ENCODE measurements at places on chromosomes 13 and 19.

DNA sequence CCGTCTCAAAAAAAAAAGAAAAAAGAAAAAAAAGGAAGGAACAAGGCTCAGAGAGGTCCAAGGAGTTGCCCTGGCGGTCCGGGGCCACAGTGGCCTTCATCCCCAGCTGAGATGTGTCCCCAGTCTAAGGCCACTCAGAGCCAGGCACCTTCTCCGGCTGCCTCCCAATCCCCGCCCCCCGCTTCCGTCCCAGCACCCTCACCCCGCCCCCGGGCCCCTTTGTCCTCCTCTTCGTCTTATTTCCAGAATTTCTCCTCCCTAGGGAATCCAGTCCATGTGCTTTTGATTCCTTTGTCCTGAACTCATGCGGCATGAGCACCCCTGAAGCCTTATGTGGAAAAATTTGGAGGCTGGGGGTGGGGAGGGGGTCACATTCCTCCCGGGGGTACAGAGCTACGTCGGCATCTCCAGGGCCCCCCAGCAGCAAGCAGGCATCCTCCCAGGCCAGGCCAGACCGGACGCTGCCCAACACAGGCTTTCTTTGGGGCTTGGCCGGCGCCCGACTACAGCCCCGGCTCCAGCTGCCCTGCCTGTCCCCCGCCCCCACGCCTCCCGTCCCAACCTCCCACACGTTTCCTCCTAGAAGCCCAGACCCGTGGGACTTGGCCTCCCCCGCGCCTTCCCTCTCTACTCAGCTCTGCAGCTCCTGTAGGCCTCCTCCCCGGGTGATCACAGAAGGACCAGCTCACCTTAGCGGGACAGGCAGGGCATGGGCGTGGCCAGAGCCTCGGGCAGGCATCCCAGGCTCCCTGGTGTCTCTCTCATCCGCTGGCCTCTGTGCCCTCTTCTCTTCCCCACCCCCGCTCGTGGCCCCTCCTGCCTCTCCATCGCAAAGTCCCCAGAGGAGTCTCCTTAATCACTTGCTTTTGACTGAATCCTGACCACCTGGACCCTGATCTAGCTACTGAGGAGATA is 17.8 kb upstream of the ADGRE5 start:
- DNase-seq, result peak; percentile 50
- H3K36me3 ChIP-seq, result no peaks in the 10 kb centered on the region
- peaks cover 10% of the 10 kb centered on the region for H3K4me1 ChIP-seq
- H3K27me3 ChIP-seq, result no peaks in the 10 kb centered on the region

DNA sequence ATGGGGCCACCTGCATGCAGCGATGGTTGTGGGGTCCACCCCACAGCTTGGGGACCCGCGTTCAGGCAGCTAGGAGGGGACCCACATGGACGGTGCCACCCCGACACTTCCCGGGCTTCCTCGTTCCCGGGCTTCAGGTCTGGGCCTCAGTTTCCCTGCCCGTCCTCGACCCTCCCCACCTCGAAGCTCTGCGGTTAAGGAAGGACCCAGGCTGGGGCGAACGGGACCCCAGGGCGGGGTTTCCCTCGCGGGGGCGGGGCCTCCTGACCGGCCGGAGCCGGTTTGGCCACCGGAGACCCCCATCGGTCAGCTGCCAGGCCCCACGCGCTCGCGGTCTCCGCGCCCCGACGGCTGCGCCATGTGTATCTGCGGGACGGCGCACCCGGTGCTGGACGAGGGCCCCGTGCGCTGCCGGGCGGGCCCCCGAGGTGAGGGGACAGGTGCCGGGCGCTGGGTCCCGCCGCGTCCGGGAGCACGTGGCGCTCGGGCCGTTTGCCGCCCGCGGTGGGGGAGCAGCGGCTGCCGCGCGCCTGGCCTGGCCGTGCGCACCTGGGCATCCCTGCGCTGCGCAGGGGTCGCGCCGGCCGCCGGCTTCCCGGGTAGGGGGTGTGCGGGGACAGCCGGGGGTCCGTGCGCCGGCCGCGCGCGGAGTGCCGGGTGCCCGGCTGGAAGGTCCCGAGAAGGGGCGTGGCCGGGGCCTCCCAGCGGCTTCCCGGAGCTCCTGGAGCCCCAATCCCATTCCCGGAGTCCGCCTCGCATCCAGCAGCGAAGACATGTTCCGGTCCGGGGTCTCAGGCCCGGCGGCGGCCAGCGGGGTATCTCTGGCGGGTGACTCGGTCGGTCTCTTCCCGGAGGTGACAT is 4.2 kb downstream of the ARHGAP45 start:
- peaks cover 61% of the 10 kb centered on the region for H3K27me3 ChIP-seq
- H3K4me3 ChIP-seq, result no peak overlapping the region
- DNase-seq, result no peak
- H3K4me1 ChIP-seq, result peaks cover 27% of the 10 kb centered on the region
- H3K27ac ChIP-seq, result no peak overlapping the region

DNA sequence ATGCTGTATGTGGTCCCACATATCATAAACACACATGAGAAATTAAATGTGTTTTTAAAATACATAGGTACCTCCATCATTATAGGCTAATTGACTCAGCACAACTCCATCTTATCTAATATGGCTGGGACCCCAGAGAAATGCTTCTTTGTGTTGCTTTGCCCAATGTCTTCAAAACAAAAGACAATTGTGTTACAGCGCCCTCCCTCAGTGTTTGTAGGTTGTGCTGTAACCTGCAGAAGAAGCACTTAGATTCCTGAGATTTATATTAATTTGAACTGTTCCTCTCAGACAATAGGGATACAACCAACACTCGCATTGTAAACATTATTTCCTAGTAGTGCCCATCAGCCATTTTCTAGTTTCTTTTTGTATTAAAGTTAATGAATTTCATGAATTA is 303.4 kb downstream of the MZT1 start:
- H3K27ac ChIP-seq, result no peak overlapping the region
- no peak overlapping the region for H3K4me3 ChIP-seq
- H3K4me1 ChIP-seq, result no peaks in the 10 kb centered on the region
- no peak for DNase-seq
- H3K36me3 ChIP-seq, result no peaks in the 10 kb centered on the region
- H3K27me3 ChIP-seq, result no peaks in the 10 kb centered on the region

DNA sequence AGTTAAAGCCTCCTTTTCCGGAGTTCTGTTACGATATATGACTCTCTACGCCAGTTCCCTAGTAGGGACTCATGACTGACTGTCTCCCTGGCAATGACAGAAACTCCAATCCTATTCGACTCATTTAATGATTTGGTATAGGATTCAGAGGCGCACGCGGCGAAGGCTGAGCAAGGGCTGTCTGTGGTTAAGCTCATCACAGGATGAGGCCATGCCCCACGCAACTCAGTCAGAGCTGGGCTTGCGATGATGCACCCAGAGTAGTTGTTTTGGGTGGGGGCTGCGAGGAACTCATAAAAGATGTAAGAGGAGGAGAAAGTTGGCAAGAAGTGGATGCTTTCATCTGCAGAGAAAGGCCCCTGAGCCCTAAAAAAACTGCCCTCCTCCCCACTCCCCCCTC is 468 bp upstream of the SERTM1 start:
- H3K4me1 ChIP-seq, result peaks cover 15% of the 10 kb centered on the region
- H3K27ac ChIP-seq, result no peak overlapping the region
- H3K36me3 ChIP-seq, result no peaks in the 10 kb centered on the region
- no peak for DNase-seq

- H3K4me1 ChIP-seq, result peaks cover 35% of the 10 kb centered on the region
- H3K27ac ChIP-seq, result peak overlapping the region; percentile 64
- H3K4me3 ChIP-seq, result peak overlapping the region; percentile 44
- peaks cover 11% of the 10 kb centered on the region for H3K27me3 ChIP-seq
- H3K36me3 ChIP-seq, result no peaks in the 10 kb centered on the region
Observed at GRCh38 chr19:43667876-43668405, 2.0 kb downstream of the PLAUR start.

DNA sequence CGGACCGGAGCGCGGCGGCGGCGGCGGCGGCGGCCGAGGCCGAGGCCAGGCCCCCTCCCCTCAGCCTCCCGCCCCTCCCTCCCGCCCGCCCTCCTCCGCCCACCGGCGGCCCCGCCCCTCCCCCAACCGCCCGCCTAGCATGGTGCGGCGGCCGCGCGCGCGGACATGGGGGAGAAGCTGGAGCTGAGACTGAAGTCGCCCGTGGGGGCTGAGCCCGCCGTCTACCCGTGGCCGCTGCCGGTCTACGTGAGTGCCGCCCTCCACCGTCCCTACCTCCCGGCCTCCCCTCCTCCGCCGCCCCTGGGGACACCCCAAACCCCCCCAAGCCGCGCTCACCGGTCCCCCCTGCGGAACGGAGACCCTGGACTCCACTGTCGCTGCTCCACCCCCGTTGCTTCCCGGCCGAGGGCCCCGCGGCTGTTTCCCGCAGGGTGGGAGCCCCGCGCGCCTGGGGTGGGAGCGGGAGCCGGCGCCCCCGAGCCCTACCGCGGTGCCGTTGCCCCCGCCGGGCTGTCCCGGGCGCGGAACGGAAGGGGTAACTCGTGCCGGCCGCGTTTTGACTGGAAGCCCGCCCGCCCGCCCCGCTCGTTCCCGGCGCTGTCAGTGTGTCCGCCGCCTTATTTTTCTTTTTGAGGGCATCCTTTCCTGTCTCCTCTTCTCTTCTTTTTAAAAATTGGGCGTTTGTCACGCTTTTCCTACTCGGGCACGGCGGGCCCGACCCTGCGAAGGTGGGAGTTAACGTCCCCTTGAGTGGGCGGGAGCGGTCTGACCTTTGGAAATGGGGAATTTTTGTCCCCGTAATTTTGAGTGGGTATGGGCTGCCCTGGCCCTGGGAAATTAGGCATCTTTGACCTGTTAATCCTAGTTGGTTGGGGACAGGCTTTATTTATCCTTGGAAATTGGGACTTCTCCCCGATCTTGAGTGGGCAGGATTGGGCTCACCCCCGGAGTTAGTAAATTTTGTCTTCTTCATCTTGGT is 576 bp downstream of the DOT1L start:
- H3K27me3 ChIP-seq, result no peaks in the 10 kb centered on the region
- peak; percentile 30 for DNase-seq
- H3K4me3 ChIP-seq, result peak overlapping the region; percentile 72
- H3K36me3 ChIP-seq, result peaks cover 10% of the 10 kb centered on the region
- H3K27ac ChIP-seq, result peak overlapping the region; percentile 88

- H3K27ac ChIP-seq, result no peak overlapping the region
- H3K4me1 ChIP-seq, result peaks cover 52% of the 10 kb centered on the region
- no peak for DNase-seq
- peaks cover 99% of the 10 kb centered on the region for H3K27me3 ChIP-seq
- H3K36me3 ChIP-seq, result no peaks in the 10 kb centered on the region
- no peak overlapping the region for H3K4me3 ChIP-seq
Observed at GRCh38 chr13:27921961-27922882, 2.4 kb downstream of the PDX1 start.

- DNase-seq, result no peak
- H3K36me3 ChIP-seq, result no peaks in the 10 kb centered on the region
- H3K27ac ChIP-seq, result no peak overlapping the region
- H3K4me1 ChIP-seq, result no peaks in the 10 kb centered on the region
Observed at GRCh38 chr13:62305756-62306155, 890.1 kb upstream of the PCDH20 start.

DNA sequence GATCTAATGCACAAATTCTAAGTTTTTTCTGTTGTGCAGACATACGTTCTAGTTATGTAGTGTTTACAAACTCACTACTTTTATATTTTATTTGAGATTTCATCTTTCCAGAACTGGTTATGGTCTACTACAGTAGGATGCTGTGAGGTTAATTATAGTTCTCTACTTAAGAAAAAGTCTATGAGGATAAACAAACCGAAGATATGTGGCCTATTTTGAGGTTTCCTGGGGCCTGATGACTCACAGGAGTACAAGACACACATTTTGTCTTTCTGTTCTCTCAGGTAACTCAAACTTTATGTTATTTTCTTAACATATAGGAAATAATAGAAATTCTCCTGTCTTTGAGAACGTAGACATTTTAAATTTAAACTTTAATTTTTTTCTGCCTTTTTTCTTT is 45.1 kb downstream of the PCDH20 start:
- H3K4me1 ChIP-seq, result no peaks in the 10 kb centered on the region
- H3K36me3 ChIP-seq, result no peaks in the 10 kb centered on the region
- DNase-seq, result no peak

DNA sequence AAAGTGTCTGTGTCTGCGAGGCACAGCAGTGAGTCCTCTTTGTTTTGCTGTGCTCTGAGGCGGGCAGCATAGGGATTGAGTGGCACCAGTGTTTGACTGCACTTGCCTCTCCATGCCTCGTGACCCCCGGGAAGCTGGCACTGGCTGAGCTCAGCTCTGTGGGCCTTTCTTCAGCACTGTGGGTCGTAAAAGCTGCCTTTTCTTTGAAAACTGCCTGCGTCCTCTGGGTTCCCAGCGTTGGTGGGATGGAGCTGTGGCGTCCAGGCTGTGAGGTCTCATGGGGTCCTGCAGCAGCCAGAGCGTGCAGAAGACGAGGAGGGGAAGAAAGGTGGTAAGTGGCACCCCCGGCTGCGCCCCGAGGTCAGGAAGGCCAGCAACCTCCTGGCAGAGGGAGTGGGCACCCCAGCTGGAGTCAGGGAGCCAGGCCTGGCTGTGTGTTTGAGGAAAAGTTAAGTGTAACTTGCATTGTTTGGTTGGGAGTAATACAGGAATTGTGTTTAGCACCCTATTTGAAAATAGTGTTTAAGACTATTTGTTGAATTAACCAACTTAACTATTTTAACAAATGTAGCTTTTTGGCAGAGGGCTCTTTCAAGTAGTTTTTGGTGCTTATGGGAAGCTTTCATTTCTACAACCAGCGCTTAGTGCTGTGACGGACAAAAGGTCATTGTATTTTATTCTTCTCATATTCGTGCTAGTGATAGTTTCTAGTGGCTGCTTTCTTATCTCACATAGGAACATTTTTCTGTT is 79.3 kb upstream of the TEX29 start:
- peak; percentile 58 for DNase-seq
- peak overlapping the region; percentile 88 for H3K27ac ChIP-seq
- no peaks in the 10 kb centered on the region for H3K27me3 ChIP-seq
- peak overlapping the region; percentile 19 for H3K4me3 ChIP-seq
- H3K4me1 ChIP-seq, result peaks cover 23% of the 10 kb centered on the region
- peaks cover 22% of the 10 kb centered on the region for H3K36me3 ChIP-seq

DNA sequence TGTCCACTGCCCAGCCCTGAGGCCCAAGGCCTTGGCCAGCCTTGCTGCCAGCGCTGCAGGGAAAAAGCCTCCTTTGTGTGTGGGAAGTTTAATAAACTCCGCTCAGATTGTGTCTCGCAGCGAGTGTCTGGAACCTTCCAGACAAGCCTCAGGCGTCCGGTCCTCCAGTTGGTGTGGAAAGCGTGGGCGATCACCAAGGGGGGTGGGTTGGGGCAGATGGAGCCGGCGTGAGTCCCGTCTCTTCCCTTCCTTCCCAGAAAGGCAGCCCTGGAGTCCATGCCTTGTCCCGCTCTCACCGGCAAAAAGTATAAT is 4.6 kb downstream of the STK11 start:
- H3K4me3 ChIP-seq, result no peak overlapping the region
- no peaks in the 10 kb centered on the region for H3K27me3 ChIP-seq
- no peak for DNase-seq
- H3K27ac ChIP-seq, result peak overlapping the region; percentile 42

GRCh38 chr19:33872445-33873320 is 76.0 kb downstream of the KCTD15 start:
- DNase-seq, result no peak
- no peak overlapping the region for H3K4me3 ChIP-seq
- H3K4me1 ChIP-seq, result peaks cover 24% of the 10 kb centered on the region
- no peak overlapping the region for H3K27ac ChIP-seq

Measured in spinal cord (tissue), 10 donors.